NCI-H1105 (cell line): ENCODE measurements at places on chromosomes 5 and 9.

DNA sequence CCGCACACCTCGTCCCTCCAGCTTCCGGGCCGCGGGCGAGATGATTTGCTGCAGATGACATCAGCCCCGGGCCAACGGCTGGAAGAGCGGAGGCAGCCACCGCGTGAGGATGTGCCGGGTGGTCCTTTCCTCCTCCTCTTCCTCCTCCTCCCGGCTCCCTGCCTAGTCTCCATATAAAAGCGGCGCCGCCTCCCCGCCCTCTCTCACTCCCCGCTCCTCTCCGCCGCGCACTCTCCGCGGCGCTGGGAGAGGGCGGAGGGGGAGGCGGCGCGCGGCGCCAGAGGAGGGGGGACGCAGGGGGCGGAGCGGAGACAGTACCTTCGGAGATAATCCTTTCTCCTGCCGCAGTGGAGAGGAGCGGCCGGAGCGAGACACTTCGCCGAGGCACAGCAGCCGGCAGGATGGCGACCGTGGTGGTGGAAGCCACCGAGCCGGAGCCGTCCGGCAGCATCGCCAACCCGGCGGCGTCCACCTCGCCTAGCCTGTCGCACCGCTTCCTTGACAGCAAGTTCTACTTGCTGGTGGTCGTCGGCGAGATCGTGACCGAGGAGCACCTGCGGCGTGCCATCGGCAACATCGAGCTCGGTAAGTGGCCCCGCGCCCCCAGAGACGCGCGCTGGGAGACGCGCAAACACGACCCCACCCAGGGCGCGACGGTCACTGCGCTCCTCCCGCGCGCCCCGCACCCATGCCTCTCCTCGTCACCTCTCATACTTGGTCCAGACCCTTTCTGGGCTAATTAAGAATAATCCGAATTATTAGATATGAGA is at the start of gene MAP1B:
MAP1B (plus strand) TSS at position 345 of the 770 bp plus-strand sequence; CDS start at position 402, 57 bp downstream.
- peak; percentile 72 for DNase-seq

DNA sequence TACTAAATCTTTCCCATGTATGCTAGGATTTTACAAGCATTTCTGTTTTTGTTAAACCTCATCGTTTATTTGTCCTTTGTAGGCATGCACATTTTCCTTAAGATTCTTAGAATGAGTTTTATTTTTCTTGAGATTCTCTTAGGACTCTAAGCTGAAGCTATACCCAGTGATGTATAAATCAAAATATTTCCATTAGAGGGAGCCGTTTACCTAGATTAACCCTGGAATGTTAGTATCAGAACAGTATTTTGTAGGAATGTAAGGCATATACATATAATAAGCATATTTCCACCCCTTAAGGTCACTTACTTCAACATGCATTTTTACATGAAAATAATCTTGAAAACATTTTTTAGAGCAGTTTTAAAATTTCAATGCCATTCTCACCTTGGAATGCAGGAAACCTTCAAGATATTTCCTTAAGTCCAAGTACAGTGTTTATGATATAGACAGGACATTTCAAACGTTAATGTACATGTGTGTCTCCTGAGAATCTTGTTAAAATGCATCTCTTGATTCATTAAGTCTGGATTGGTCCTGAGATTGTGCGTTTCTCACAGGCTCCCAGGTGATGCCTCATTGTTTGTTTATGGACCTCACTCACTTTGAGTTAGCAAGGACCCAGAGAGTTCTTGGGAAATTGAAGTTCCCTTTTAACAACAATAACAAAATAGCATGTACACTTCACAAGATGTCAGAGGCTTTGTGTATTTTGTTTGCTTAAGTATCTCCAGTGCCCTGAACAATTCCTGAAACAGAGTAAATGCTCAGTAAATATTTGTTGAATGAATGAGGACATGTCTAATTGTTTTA is 34.9 kb upstream of the FCHO2 start:
- no peak for DNase-seq

GRCh38 chr5:106488407-106488806 is 1182.3 kb downstream of the EFNA5 start:
- no peak for DNase-seq

- DNase-seq, result no peak
These were observed 4.5 kb upstream of the RPL26L1 start for GRCh38 chr5:172954751-172955159.

DNA sequence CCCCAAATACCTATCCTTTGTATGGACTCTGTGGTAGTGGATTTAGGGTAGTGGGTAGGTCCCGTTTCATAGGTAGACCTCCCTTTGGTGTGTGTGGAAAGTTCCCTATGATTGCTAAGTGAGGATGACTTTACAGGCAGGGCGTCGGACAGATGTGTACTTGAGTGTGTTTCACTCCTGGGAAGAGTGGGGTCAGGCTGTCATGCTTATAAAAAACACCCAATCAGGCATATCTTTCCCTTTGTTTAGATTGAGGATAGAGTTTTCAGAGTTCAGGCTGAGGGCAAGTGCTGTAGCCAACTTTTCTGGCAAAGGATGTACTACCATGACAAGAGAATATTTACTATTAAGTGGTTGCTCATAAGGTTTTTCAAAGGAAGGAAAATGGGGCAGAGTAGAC is 242.0 kb downstream of the YTHDC2 start:
- no peak for DNase-seq

DNA sequence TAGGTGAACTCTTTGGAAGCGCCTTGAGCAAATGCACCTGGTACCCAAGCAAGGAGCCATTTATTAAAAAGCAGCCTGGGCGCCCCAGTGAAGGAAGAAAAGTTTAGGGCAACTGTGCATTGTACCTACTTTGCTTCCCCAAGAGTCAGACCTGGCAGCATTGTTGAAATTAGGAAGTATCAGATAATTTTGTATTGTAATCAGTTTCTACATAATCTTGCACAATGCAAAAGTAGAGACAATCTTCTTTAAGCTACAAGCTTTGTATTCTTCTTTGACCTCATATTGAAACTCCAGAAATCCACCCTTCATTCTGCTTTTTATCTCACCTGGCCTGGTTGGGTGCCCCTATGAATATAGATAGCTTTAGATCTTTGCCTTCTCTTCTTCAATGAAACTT is 490.8 kb downstream of the RASEF start:
- no peak for DNase-seq

DNA sequence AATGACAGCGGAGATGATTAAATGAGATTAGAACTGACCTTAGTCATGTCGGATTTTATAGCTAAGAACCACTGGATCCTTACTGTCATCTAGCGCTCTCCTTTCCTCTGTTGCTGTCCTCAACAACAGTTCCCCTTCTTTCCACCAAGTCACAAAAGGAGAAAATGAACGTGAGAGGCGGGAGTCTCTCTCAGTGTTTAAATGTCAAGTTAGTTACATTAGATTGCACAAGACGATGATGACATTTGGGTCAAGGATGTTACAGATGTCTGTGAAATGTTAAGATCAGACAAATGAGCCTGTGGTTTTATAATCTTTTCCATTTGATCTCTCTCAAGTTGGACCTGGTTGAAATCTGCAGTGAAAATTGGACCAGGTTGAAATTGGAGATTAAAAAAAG is 53.5 kb downstream of the FBXO38 start:
- no peak for DNase-seq

DNA sequence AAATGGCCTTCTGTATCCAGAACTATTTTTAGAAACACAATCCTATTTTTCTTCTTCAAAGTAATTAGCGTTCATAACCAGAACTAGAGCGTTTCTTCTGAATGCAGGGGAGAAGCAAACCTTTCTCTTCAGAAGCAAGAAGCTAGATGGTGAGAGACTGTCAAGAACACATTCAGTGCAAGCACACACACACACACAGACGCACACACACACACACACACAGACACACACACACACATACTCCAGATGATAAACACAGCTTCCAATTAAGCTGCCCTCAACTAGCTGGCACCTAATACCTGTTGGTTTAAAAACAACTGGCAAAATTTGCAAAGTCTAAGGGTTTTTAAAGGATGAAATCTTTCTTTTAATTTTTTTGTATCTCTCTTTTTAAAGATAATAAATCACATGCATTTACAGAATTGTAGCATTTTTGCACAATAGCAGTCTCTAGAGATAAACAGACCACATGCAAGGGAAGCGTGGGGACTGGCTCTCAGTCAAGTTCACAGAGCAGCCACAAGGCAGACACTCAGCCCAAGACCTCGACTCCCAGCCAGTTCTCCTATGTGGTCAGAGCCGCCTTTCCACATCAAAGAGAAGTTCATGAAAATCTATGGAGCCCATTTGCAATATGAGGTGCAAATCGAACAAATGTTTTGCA is 138.5 kb downstream of the TTLL11 start:
- DNase-seq, result no peak

DNA sequence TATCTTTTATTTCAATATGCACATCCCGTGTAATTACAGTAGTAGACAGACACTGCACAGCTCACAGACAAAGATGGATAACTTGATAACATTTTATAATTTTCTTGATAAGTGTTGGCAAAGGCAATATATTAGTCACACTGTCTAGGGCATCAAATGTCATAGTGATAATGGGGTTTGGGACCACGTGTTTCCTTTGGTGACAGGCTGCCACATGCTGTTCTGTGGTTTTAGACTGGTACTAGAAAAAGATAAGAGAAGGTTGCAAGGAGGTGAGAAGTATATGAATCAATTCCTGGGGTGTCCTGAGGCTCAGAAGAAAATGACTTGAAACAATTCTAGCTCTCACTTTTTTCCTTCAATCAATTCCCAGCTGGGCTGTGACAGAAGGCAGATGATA is 258.8 kb upstream of the CHD1 start:
- no peak for DNase-seq

- DNase-seq, result peak; percentile 56
These were observed 335 bp downstream of the ROPN1L start for GRCh38 chr5:10441992-10442435.

GRCh38 chr5:36958612-36959011 is 82.0 kb downstream of the NIPBL start:
- no peak for DNase-seq

- DNase-seq, result no peak
These were observed 169.7 kb upstream of the MAST4 start for GRCh38 chr5:66426259-66427138.

DNA sequence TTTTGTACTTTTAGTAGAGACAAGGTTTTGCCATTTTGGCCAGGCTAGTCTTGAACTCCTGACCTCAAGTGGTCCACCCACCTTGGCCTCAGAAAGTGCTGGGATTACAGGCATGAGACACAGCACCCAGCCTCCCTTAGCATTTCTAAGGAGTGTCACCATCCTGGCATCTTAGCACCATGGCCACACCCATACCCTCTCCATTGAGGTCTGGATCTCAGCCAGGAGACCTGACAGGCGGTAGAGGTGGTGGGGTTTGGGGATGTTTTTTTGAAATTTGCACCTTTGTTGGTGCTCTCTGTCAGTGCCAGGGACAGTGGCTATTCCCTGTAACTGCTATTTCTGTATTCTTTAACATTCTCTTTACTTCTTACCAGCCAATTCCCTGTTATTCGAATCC is 72.5 kb downstream of the TRIM36 start:
- DNase-seq, result no peak

GRCh38 chr9:78189461-78189860 is 46.4 kb upstream of the CEP78 start:
- DNase-seq, result no peak

- no peak for DNase-seq
These were observed 10.1 kb upstream of the C1QTNF3 start for GRCh38 chr5:34053133-34053532.

GRCh38 chr9:19788614-19789271 is at the start of gene SLC24A2:
Gene SLC24A2, minus strand, starts transcription at chr9:19789037.
- DNase-seq, result peak; percentile 16
